ENCODE measurements at places on chromosomes 2 and 18.

DNA sequence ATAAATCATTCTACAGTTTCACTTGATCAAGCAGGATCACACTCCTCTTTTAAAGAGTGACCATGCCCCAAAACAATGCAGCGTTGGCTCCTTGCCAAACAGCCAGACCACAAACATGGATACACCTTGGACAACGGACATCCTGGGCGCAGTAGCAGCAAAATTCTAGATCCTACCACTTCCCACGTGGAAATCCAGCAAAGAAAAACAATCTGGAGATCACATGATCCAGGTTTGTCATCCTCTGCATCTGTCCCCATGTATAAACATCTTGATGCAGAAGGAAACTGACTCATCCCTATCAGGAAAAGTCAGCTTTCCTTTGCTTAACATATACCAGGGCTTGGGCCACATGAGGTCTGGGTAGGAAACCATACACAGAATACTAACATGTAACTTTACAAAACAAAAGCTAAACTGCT, 53.1 kb downstream of the ZNF521 start:
- no peak for DNase-seq

DNA sequence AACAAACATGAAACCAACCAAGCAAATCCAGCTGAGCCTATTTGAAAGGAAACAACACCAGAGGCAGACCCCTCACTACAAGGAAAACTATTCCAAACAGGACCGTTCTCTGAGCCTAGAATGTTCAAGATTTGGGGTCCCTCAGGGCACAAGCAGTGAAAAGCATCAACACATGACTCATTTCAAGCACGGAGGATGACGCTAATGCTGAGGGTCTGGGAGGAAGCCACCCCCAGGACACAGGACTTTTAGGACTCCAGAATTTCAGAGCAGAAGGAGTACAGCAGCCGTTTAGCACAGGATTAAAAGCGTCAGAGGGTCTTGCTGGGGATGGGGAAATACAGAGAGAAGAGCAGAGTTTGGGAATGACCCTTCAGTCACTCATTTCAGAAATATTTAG, 168.9 kb downstream of the DLGAP1 start:
- DNase-seq = no peak

- no peak for DNase-seq
Measured at GRCh38 chr2:36307441-36307840, 48.1 kb upstream of the CRIM1 start.

- no peak for DNase-seq
Measured at GRCh38 chr2:41963661-41964525, 83.9 kb upstream of the PKDCC start.

- no peak for DNase-seq
Measured at GRCh38 chr2:113922335-113922734, 32.4 kb downstream of the ACTR3 start.

GRCh38 chr2:173855661-173856060, 109.5 kb downstream of the SP3 start:
- DNase-seq = no peak

DNA sequence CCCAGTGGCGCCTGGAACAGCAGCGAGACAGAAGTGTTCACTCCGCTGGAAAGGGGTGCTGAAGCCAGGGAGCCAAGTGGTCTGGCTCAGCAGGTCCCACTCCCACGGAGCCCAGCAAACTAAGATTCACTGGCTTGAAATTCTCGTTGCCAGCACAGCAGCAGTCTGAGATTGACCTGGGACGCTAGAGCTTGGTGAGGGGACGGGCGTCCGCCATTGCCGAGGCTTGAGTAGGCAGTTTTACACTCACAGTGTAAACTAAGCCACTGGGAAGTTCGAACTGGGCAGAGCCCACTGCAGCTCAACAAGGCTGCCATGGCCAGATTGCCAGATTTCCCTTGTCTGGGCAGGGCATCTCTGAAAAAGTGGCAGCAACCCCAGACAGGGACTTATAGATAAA, 94.8 kb downstream of the RTTN start:
- no peak for DNase-seq

GRCh38 chr2:101419096-101419663, 31.9 kb upstream of the CREG2 start:
- DNase-seq = no peak

GRCh38 chr2:210195101-210195852, 24.1 kb upstream of the KANSL1L start:
- peak; percentile 28 for DNase-seq

DNA sequence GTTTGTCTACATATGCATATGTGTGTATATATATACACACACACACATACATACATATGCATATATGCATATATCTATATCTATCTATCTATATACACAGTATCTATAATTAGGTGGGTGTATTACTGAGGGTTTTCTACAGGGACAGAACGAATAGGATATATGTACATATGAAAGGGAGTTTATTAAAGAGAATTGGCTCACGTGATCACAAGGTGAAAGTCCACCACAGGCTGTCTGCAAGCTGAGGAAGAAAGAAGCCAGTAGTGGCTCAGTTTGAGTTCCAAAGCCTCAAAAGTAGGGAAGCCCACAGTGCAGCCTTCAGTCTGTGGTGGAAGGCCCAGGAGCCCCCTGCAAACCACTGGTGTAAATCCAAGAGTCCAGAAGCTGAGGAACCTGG, 756.0 kb upstream of the ACVR2A start:
- no peak for DNase-seq

- DNase-seq = no peak
Measured at GRCh38 chr2:145669301-145669700, 1149.4 kb upstream of the ZEB2 start.

- DNase-seq = no peak
Measured at GRCh38 chr2:169509955-169510354, 453 bp downstream of the KLHL41 start.

GRCh38 chr2:28025123-28025522, 134.6 kb downstream of the BABAM2 start:
- DNase-seq = no peak

DNA sequence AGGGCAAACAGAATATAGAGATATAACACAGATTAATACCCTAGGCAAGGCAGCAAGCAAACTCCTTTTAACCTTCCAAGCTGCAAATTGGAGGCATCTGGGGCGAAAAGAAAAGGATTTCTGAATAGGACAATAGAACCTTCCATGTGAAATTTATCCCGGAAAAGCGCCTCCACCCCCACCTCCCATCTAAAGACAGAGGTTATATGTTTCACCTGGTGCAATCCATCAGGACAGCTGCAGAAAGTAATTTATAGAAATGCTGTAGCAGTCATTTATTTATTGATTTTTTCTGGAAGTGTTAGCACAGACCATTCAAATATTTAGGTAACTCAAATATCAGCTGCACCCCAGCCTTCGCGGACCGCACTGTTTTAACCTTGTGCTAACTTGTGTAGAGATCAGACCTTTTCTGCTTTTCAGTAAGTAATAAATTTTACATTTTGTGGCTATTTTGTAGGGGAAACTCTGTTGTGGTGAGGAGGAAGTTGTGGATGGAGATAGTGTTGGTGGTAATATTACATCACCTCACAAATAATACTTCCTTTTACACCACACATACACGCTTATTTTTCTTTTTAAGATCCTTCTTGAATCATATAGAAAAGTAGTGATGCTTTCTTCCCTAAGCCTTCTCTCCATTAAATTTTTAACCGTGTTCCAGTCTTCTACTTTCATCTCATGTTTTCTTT, 919.3 kb upstream of the CDH2 start:
- DNase-seq = no peak

DNA sequence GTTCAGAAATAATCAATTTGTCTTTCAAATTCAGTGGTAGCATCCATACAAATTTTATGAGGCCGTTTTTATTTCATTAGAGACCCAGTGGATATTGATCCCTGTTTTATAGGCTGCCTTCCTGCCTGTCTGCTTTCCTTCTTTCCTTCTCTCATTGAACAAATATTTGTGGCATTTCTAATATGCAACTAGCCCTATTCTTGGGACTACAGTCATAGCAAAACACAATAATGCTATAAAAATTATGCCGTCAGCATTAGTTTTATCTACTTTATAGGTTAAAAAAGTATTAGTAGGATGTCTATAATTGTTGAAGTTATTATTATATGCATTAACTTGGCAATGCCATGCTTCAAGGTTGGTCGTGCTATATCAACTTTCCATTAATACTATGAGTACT, 2037.8 kb upstream of the LRRTM1 start:
- no peak for DNase-seq

GRCh38 chr2:17719562-17720371, 33.8 kb downstream of the SMC6 start:
- peak; percentile 5 for DNase-seq

DNA sequence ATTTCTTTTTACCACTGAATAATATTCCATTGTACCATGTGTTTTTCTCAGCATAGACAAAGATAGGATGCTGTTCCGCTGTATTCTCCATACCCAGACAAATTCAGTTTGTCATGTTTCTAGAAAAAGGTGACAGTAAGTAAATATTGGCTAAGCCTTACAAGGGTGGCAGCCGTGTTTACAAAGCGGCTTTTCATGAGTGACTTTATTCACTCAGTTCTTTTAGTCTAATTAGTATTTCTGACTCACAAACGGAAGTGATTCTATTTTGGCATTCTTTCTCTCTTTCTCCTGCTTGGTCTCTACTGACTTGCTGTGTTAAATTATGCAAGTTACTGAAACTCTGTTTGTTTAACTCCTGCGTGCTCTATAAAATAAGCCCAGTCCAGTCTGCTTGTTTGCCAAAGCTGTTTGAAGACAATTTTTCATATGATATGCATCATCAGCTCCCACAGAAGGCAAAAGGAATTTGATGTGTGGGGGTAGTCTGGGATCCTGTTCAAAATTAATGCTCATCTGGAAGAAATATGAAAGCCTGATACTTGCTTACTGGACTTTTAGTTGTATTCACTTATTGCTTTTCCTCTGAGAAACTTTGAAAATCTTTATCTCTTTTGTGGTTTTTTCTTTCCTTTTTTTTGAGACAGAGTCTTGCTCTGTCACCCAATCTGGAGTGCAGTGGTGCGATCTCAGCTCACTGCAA, 2.3 kb upstream of the PLEKHH2 start:
- DNase-seq = no peak

GRCh38 chr2:14543284-14543683, 89.2 kb upstream of the LRATD1 start:
- no peak for DNase-seq

DNA sequence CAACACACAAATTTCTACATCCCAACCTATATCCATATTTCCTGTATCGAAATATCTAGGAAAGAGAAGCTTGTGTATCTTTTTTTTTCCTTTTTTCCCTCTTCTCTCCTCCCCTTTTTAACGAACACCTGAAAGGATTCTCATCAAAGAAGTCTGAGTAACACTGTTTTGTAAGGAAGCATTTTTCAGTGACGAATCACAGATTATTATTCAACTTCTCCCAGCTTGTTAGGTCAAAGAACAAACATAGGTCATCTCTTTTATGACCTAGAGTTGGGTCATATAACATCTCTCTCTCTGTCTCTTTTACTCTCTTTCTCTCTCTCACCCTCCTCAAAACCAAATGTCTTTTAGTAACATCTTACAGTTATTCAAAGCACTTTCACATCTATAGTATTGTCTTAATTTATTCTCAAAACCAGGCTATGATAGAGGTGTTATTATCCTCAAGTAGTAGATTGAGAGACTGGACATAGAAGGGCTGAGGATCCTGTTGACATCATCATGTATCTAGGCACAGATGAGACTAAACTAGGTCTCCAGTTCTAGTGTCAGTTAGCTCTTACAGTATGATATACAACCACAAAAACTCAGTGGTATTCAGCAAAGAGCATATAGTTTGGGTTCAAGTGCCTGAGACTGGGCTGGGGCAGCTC, 80.1 kb upstream of the SPOPL start:
- no peak for DNase-seq

- no peak for DNase-seq
Measured at GRCh38 chr2:98378901-98379300, 32.6 kb downstream of the CNGA3 start.

GRCh38 chr2:130825966-130826253, 10.8 kb upstream of the ARHGEF4 start:
- DNase-seq = no peak

GRCh38 chr2:207926133-207926988, 99.0 kb downstream of the PLEKHM3 start:
- no peak for DNase-seq

DNA sequence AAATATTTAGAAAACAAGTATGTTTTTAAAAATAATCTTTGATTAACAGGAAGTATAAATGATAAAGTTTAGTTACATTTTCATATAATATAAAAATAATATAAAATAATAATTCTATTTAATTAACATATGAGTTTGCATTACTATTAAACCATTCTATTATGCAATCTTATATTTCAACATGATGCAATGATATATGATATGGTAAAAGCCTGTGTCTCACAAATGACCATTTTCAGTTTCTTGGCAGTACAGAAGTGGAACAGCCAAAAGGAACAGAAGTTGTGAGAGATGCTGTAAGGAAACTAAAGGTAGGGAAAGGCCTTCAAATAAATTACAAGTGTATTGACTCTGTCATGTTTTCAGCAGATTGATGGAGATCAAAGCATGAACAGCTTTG, 230.8 kb downstream of the GULP1 start:
- no peak for DNase-seq

DNA sequence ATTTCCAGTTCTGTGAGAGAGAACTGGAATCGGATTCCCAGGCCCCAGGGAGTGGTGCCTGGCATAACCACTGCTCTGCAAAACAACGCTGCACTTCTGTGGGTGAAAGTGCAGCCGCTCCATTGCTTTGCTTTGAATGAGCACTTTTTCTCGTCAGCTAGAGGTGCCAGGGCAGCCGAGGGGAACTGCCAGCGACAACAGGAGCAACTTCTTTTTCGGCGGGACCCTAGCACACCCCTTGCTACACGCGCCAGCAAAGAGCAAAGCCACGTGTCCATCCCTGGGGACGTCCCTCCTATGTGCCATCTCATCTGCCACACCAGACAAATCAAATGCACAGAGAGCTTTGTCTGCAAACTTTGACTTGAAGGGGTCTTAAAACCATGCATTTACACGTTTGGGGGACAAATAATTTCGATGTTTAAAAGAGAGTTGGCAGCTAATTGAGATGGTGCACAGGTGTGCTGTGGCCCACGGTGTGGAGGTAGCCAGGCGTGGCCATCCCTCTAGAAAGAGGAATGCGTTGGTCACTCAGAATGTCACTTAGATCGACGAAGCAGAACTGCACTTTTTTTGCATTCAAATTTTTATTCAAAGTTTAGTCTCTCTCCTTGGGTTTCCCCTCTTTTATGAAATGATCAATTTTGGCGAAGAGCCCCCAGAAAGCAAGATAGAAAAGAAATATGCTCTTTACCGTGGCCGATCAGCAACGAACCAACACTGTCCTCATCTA, 151.8 kb downstream of the MBP start:
- DNase-seq = no peak

Measured in T-helper 1 cell (primary cell).